ENCODE measurements at places on chromosomes 16 and 17.

GRCh38 chr16:9522614-9523013 lies 431.2 kb downstream of the HAPSTR1 start:
- DNase-seq = no peak

GRCh38 chr16:14240964-14241363 lies 169.8 kb downstream of the MRTFB start:
- DNase-seq = no peak

GRCh38 chr16:27383556-27384243 lies 18.3 kb upstream of the IL21R start:
- no peak for DNase-seq

- no peak for DNase-seq
Measured at GRCh38 chr17:2844416-2844815, 48.2 kb downstream of the RAP1GAP2 start.

- no peak for DNase-seq
Measured at GRCh38 chr17:45951941-45952340, 47.1 kb upstream of the STH start.

- no peak for DNase-seq
Measured at GRCh38 chr16:4879049-4879448, 31.8 kb downstream of the UBN1 start.

DNA sequence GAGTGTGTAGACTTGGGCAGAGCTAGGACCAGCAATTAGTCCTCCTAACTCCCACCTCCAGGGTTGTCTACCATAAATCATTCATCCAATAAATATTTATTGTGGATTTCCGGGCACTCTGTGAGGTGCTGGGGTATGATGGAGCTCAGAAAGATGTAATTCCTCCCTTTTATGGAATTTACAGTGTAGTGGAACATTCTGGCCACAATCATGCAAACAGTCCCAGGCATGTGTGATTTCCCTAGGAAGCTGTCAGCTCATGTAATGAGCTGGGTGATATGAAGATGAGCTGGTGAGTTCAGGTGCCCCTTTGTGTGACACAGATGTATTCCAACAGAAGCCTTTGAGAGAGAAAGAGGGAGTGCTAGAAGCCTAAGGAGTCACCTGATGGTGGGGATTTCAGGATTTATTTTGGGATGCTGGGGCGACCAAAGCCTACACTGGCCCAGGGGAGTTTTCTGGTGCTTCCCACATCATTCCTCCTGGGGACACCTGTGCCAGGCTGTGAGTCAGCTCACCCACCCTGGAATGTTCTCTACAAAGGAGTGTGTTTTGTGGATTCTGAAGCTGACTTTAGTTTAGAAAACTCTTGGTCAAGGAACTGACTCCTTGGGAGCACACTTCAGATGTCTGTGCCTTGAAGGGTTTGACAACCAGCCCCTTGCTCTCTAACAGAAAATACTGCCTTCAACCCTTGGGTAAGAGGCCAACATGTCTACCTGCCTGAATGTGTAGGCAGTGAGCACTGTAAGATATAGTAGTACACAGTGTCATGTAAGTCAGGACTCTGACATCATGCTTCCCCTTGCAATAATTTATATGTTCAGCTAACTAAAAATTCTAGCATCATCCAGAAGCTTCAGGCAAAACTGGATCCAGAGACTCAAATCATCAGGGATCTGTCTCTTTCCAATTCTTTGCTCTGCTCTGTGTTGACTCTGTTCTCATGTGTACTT lies 42.9 kb downstream of the HS3ST4 start:
- no peak for DNase-seq

DNA sequence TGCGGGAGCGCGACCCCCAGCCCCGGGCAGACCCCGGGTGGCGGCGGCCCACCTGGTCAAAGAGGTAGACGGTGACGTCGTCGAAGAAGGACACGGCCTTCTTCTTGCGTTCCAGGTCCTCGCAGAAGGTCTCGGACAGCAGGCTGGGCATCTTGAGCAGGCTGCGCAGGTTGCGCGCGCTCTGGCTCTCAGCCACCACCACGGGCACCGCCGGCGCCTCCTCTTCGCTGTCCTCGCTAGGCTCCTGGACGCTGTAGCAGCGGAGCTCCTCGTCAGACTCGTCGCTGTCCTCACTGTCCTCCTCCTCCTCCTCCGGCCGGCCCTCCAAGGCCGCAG lies 45.2 kb upstream of the PVALEF start:
- DNase-seq = no peak

DNA sequence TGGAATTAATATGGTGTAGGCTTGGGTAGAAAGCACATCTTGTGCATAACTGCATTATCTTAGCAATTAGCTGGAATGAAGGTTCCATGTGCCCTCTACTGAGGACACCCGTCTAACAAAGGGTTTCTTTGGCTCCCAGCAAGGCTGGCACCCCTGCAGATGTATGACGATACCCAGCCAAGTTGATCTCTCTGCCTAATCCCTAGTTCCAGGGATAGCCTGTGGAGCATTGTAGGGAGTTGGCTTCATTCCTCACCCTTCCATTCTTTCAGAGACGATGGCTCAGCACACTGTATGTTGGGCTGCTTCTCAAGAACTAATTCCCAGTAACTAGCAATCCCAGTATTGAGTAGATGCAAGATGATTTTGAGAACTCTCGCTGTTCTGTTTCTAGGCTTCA lies 182.5 kb downstream of the SNX29 start:
- DNase-seq = no peak

DNA sequence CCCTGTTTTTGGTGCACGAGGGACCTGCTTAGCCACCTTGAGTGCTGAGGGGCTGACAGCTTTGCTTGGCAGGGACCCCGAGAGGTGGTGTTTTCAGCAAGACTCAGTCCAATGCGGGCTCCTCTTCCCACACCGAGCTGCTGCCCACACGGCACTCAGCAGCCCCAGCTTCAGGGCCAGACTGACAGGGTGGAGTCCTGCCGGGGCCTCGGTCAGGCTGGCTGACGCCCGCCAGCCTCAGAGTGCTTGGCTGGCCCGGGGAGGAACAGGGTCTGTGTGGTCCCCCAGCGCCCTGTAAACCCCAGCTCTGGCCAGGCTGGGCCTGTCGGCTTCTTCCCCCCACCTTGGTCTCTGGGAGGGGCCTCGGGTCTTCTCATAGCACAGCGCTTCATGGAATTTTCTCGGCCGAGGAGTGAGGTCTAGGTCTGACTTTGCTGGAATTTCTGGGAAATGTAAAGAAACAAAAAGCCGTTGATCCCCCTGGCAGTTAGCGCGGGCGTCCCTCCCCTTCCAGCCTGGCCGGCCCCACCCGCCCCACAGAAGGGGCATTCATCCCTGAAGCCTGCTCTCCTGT lies 2.6 kb downstream of the SOX8 start:
- no peak for DNase-seq

GRCh38 chr17:55520402-55520801 lies 9.2 kb upstream of the SMIM36 start:
- no peak for DNase-seq

GRCh38 chr16:883340-883739 lies 82.8 kb upstream of the GNG13 start:
- DNase-seq = no peak

- no peak for DNase-seq
Measured at GRCh38 chr16:65964752-65965151, 401.7 kb upstream of the CDH5 start.

DNA sequence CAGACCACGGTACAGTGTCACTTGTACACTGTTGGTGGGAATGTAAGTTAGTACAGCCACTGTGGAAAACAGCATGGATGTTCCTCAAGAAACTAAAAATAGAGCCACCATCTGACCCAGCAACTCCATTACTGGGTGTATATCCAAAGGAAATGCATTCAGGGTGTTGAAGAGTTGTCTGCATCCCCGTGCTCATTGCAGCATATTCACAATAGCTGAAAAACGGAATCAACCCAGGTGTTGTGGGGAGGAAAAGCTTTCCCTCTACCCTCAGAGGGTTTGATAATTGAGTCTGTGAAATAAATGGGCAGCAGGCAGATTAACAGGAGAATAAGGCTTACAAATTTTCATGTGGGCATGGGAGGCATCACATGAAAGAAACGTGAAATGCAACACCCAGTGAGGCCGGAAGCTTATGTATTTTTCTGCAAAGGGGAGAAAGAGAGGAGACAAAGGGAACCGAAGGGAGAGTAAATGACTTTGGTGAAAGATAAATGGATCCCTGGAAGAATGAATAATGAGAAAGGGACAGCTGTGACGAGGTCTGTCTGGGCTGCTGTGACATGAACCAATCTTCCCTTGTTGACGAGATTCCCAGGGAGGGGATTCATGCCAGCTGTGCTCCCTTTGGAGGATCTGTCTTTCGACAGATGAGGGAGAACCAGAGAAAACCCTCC lies 106.2 kb downstream of the KCNJ12 start:
- DNase-seq = no peak

- DNase-seq = no peak
Measured at GRCh38 chr17:1182811-1183170, 3.0 kb upstream of the ABR start.

DNA sequence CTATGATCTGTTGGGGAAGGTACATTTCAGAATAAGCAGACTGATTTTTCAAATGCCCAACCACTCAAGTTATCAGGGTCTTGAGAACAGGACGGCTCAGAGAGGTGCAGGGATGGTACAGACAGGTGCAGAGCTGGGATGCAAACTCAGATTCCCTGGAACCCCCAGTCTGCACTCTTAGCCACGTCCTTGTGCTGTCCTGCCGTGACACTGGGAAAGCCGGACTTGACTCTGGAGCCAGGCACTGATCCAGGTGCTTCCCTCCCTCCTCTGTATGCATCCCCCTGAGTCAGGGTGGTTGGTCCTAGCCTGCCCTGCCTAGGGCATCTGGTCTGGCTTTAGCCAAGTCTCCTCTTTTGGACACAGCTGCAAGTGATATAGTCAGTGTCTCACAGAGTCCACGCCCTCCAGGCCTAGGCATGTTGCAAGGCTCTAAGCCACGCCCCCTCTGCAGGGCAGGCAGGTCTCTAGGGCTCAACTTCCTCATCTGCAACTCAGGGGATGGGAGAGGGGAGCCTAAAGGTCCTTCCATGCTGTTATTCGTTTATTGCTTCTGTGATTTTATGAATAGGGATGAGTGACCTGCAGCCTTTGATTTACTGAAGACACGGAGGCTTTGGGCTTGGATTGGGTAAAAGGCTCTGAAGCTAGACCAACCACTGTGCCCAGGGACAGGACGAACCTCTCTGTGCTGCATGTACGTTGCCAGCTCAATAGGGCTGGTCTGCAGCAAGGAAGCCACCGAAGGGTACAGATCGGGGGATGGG lies 97.3 kb downstream of the SDK2 start:
- peak; percentile 16 for DNase-seq

- DNase-seq = no peak
Measured at GRCh38 chr16:3027489-3027795, 3.6 kb downstream of the THOC6 start.

GRCh38 chr16:56534847-56535383 lies 15.1 kb upstream of the BBS2 start:
- no peak for DNase-seq

- no peak for DNase-seq
Measured at GRCh38 chr16:73043828-73044467, 4.0 kb downstream of the ZFHX3 start.

DNA sequence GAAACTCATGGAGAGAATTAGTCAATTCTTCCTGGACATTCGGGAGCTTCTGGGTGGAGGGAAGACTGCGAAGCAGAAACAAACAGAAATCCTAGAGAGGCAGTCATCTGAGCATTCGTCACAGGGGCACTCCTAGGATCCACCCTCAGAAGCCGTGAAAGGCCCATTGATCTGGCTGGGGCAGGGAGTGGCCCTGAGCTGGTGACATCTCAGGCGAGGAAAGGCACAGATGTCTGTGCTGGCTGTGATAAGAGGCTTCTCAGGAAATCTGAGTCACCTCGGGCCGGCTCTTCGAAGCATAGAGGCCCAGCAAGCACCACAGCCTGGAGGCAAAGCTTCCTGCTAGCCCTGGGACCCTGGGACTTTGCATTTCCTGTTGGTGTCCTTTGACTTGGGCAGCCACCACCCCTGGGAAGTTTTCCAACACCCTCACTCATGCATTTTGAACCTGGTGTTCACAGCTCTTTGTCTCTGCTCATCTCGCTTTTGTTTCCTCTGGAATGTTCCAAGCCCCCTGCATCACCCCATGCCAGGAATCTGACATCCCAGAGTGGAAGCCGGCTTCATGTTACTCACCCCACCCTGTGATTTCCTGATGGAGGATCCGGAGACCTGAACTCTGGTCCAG lies 23.3 kb upstream of the CDRT4 start:
- peak; percentile 59 for DNase-seq

DNA sequence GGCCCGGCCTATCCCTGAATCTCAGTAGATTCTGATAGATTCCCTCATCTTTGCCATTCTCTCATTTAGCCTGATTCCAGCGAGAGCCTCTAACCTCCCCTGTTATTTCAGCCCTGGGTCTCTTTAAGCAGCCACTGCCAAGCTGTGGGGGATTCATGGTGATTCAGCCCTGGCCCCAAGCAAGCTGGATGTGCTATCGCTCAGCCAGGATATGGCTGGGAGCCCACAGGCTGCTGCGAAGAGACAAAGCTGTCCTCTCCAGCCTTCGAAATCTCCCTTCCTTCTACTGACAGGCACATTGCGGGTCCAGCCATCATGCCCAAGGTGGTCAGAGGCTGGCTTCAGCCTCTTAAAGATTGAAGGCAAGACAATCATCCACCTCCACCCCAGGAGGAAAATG lies 394.1 kb downstream of the SOX9 start:
- DNase-seq = no peak

DNA sequence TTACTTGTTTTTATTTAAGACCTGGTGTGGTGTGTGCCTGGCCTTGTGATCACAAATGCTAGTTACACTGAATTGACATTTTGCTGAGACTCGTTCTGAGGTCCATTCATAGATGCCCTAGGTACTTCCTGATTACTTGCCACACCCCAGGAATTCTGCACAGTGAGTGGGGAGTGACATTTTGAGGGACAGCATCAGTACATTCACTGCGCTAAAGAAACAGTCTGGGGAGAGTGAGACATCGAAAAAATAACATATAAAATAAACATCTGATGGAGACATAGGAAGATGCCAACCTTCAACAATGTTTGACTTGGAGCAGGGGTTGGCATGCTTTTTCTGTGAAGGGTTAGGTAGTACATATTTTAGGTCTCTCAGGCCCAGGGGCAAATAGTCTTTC lies 30.4 kb downstream of the ABCC1 start:
- DNase-seq = no peak

- DNase-seq = no peak
Measured at GRCh38 chr16:25007284-25007984, 7.7 kb downstream of the ARHGAP17 start.

GRCh38 chr17:70987867-70988340 lies 818.6 kb downstream of the KCNJ2 start:
- no peak for DNase-seq

DNA sequence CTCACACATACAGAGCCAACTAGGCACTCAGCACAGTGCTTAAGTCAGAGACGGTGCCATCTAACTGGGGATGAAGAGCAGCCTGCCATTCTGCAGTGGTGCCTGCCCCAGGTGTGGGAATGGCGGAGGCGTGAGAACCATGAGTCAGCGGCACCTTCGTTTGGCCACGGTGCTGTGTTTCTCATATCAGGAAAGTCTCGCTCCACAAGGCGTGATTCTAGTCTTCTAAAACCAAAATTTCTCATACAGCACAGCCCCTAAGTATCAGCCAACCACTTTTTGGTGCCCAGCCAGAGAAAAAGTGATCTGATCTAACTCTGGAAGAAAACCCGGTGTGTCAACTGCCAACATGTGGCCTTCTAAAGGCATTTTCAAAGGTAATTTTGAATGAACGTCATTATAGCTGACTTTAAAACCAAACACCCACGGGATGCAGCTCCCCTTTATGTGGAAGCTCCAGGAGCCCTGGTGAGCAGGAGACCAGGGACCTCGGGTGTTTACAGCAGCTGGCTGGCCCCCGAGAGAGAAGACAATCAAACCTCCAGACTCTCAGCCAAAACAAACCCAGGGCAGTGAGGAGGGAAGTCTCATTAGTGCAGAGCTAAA lies 54.6 kb downstream of the ABCC12 start:
- peak; percentile 67 for DNase-seq

All from stimulated activated CD4-positive, alpha-beta T cell treated with anti-CD3 and anti-CD28 coated beads, Interleukin-1b, Interleukin-23, amount 100 ng/mL, for 48 hours (primary cell).